ENCODE measurements at places on chromosomes 3 and 15. TPM values are rescaled to one million over a fixed set of nuclear protein-coding genes. Genes with fewer than 3 reads are reported as not detected.

GRCh38 chr3:127706785-127707351, 34.1 kb downstream of the ABTB1 start:
- DNase-seq, result no peak

GRCh38 chr3:184175981-184176376, 1.3 kb downstream of the AP2M1 start:
- no peak for DNase-seq

GRCh38 chr15:66825139-66825538, 123.1 kb downstream of the SMAD6 start:
- DNase-seq, result no peak

DNA sequence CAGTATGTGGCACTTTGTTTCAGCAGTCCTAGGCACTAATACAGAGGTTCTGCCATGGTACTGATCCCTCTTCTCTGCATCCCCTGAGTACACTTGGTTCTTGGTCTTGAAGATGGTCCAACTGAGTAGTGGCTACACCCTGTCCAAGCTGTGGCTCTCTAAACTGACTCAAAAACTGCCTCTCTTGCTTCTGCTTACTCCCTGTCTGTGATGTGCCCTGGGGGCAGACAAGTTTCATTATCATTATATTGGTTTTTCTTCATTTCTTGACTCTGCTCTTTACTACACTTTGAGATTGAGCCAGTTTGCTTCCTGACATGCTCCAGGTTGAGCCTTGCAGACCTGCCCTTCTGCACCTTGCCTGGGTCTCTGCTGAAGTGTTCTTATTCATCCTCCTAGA, 18.9 kb upstream of the ST3GAL6 start:
- no peak for DNase-seq

- DNase-seq, result no peak
Observed at GRCh38 chr15:43107751-43108150, 1.9 kb upstream of the UBR1 start.

Gene HTR3E
- total RNA-seq, result not detected

- no peak for DNase-seq
Observed at GRCh38 chr15:51720201-51720995, 17.1 kb downstream of the LYSMD2 start.

Gene ZDHHC3
- total RNA-seq, result 34.6 TPM

- no peak for DNase-seq
Observed at GRCh38 chr3:16060358-16060852, 114.1 kb upstream of the GALNT15 start.

DNA sequence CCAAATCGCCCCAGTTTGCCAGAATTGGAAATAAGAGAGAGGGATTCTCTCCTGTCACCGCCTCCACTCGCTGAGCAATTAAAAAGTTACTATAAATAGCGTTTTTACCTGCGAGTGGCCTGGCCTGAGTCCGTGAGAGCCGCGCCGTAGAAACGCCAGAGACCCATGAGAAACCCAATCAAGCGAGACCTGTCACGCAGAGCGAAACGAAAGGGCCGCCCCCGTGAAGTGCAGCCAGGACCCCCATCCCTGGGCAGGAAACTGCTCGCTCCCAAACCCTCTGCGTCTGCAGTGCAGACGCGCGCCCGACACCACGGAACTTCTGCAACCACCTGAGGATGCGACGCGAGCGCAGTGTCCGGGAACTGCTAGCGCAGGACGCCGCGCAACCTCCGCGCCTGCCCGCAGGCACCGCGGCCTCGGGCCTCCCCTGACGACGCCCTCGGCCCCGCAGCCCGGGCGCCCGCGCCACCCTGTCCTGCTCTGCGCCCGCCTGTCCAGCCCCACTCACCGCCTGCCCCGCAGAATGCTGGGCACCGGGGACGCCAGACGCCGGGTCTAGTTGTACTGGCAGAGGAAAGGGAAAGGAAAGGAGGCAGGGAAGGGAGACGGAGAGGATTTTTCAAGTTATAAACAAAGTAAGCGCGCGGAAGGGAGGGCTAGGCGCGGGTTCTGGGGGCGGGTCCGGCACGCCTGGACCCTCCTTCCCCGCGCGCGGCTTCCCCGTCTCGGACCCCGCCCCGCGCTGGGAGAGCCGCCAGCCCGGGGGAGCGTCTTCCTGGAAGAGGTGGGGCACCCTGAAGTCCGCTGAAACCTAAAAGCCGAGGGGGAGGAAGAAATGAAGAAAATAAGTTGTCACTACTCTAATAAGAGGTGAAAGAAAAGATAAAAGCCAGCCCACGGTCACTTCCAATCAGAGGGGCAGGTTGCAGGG, at the start of gene PLSCR4:
PLSCR4 (minus strand) TSS at position 657 of the 934 bp plus-strand sequence. CDS start 29,034 bp downstream, outside the sequence.
- no peak for DNase-seq

- no peak for DNase-seq
Observed at GRCh38 chr3:52845157-52845556, 10.3 kb upstream of the MUSTN1 start.

- DNase-seq, result no peak
Observed at GRCh38 chr3:169657351-169658124, 6.0 kb downstream of the MECOM start.

GRCh38 chr3:25257026-25257425, 171.0 kb upstream of the RARB start:
- DNase-seq, result no peak

Data from CD4-positive, alpha-beta T cell (primary cell).